Cortex of kidney (tissue), 1 donor: ENCODE measurements at places on chromosomes 7 and 10.

GRCh38 chr10:112778579-112778978 is 171.5 kb upstream of the TCF7L2 start:
- DNase-seq: no peak

- no peak for DNase-seq
These were observed 16.9 kb upstream of the TSPAN14 start for GRCh38 chr10:80437227-80437626.

DNA sequence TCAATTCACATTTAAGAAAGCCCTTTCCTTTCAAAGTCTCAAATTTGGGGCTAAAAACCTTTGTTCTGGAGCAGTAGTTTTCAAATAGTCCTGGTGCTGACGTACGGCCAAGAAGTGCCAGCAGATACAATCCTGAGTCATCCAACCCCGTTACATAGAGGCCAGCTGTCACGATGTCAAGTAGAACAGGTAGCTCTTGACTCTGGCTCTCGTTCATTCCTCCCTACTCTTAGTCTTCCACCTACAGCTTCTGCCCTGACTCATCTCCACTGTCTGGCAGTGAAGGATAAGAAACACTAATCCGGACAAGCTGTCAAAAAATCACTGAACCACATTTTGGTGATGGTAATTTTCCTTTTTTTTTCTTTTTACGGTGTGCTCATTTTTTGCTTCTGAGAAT is 132.4 kb upstream of the PTN start:
- no peak for DNase-seq

DNA sequence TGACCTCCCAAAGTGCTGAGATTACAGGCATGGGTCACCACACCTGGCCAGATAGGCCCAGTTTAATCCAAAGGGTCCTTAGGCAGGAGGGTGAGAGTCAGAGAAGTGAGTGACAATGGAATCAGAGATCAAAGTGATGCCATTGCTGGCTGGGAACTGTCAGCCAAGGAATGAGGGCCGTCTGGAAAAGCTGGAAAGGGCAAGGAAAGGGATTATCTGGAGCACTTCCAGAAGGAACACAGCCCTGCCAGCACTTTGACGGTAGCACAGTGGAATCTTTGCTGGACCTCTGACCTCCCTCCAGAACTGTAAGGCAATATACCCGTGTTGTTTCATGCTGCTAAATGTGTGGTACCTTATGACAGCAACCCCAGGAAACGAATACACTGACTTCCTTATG is 11.3 kb upstream of the TAS2R40 start:
- no peak for DNase-seq

- no peak for DNase-seq
These were observed 629.0 kb upstream of the DPP6 start for GRCh38 chr7:153423210-153423590.

DNA sequence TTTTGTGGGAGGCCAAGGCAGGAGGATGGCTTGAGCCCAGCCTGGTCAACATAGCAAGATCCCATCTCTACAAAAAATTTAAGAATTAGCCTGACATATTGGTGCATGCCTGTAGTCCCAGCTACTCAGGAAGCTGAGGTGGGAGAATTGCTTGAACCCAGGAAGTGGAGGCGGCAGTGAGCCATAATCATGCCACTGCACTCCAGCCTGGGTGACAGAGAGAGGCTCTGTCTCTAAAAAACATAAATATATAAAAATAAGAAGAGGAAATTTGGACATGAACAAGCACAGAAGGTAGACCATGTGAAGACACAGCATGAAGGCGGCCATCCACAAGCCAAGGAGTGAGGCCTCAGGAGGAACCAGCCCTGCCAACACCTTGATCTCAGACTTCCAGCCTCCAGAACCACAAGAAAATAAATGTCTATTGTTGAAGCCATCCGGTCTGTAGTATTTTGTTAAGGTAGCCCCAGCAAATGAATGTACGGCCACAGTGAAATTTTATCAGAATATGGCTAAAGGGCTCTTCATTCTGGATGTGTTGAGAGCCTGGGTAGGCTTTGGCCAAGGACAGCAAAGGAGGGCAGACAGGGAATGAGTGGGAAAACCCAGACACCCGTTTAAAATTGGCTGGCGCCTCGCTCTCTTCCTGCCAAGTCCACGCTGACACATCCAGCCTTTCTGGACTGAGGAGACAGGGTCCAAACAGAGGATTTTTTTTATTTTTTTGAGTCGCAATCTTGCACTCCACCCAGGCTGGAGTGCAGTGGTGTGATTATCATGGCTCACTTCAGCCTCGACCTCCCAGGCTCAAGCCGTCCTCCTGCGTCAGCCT is 12.9 kb upstream of the GRID2IP start:
- no peak for DNase-seq

- no peak for DNase-seq
These were observed 29.9 kb downstream of the TCF7L2 start for GRCh38 chr10:112979927-112980326.

DNA sequence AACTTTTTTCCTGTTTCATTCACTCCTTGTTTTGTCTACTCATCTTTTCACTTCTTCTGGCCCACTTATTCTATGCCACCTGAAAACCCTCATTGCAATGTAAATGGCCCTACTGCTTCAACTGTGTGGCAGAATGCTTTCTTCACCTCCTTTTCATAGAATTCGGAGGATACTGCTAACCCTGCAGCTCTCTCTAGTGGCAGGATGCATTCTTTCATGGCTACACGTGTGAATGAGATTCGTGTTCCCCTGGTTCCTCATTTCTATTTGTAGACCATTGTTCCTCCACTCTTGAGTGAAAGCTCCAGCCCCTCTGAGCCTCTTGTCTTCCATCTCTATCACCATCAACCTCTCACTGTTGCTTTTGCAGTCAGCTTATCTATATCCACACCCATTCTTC is 20.9 kb upstream of the CYP26C1 start:
- DNase-seq: no peak

- DNase-seq: no peak
These were observed 82.4 kb upstream of the NME8 start for GRCh38 chr7:37765872-37766525.

DNA sequence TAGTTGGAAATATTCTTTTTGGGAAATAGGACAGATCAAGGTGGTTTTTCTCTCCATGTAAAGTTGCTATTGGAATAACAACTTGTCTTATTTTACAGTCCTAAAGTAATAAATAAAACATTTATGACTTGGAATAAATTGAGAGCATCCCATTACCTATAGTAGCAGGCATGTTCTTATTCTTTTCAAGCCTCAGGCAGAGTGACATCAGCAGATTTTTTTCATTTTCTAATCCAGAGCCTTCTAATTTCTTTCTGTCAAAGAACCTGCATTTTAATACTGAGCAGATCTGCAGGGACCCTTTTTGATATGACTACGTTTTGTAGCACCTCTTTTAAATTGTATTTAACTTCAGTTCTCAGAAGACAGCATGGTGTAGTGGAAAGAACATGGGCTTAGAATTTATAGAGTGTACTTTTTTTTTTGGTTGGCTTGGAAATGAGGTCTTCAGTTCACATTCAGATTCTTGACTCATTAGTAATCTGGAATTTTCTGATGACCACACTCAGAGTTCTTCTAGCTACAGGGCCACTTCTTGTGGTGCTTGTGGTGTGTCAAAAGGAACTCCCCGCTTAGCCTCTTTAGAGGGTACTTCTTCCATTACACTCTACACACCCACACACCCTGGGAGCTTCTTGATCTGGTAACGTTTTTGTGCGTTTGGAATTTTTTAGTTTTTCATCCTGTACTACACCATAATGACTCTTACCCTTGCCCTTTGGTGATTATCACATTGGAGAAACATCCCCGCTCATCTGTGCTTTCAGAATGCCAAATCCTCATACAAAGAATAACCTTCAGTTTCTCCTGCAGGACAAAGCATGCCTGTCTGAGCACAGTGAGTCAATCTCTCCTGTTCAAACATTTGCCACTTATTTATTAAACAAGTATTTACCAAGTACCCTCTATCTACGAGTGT is 34.6 kb downstream of the AGK start:
- DNase-seq: no peak

DNA sequence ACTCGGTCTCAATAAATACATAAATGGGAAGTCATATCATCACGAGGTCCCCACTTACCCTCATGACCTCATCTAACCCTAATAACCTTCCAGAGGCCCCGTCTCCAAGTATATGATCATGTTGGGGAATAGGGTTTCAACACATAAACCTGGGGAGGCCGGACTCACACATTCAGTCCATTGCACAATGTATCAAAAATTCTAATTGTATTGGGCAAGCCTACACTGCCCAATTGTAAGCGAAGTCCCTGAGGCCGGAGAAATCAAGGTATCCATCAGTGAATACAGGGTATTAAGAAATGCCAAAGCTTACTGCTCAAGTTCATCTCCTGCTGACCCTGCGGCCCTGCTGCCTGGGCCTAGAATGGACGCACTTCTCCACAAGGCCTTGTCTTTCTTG is 69.6 kb downstream of the PARP12 start:
- no peak for DNase-seq

DNA sequence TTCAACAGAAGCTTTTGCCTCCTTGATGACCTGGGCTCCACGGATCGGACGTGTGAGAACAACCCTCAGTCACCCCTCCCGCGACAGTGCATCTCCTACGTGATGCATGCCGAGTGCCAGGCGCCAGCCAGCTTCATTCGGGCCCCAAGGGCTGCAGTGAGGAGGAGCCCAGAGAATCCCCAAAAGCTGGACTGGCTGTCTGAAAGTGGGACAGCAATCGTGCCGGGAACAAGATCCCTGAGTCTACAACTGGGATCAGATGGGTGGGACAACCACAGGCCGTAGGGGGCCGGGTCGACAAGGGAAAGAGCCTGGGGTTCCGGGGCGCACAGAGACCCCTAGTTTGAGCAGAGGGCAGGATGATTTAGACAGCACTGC is 27.2 kb downstream of the EBF3 start:
- DNase-seq: no peak

GRCh38 chr10:76133597-76134255 is 702.3 kb downstream of the LRMDA start:
- DNase-seq: no peak

- DNase-seq: no peak
These were observed 349.5 kb upstream of the NFE2L3 start for GRCh38 chr7:25802473-25802872.

DNA sequence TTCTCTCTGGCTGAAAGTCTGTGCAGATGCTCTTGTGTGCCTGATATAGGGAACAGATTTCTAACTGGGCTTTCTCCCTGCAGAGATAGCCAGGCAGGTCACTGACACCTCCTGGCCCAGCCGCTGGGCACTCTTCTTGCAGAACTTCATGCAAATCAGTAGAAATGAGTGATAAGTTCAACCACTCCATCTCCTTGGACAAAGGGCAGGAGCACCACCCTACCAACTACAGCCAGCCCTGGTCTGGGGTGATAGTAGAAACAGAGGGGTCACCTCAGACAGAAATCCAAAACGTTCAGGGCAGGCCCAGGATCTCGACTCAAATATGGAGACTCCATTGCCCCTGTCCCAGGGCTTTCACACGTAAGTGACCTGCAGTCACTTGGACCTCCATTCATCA is 917.8 kb upstream of the ZNF722 start:
- DNase-seq: no peak

DNA sequence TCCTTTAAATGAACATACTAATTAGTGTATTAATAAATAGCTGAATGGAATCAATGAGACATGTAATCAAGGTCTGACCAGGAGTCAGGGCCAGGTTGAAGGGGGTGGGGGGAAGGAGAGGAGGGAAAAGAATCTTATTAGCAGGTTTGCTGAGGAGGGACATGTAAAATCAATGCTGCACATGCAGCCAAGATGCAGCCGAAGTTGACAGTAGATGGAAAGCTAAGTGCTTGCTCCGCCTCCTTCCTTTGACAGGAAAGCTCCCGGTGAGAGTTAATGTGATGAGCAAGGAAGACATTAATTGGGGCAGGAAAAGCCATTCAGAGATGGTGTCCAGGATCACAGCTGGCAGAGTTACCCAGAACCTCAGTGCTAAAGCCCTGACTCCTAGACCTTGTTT is 24.4 kb downstream of the PLXNA4 start:
- DNase-seq: no peak

DNA sequence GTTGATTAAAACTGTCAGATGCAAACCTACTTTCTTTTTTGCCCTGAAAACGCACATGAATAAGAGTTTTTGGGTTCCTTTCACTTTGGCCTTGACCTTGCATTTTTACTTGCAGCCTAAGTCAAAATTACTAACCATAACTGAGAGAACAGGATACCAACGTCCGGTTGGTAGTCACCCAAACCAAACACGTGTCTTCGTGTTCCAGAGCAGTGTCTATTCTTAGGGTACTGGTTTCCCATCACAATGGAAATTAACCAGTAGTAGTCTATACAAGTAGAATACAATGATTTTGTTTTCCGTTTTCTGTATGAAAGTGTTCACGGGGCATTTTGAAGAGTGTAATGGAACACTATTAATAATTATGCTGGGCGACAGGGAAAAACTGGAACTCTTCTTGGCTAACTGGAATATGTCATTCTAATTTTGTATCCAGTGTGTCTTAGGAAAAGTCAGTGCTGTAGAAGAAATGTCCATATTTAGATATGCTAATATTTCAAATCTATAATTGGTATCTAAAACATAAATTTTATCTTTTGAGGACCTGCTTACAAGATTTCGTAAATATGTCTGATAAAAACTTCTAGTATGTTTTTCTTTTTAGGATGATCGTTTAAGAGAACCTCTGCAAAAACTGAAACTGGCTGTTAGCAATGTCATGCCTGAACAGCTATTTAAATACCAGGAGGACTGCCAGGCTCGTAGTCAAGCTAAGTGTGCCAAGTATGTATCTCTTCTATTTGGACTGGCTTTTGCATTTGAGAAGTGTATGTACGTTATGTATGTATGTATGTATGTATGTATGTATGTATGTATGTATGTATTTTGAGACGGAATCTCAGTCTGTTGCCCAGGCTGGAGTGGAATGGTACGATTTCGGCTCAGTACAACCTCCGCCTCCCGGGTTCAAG is 40.9 kb downstream of the UBN2 start:
- no peak for DNase-seq

GRCh38 chr10:59877191-59877671 is 29.1 kb downstream of the CCDC6 start:
- no peak for DNase-seq

DNA sequence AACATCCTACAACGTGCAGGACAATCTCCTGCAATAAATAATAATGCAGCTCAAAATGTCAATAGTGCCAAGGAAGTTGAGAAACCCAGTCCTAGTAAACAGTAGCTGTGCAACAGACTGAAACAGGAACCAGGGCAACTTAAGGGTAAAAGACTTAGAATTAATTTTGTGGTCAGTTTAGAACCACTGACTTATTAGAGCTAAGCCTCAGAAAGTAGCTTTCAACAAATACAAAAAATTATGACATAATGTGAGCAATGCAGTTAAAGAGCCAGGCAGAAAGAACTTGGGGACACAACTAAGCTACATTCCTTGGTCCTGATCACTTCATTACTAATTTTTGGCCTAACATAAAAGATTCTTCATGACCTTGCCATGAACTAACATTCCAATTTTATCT is 195.4 kb downstream of the MACC1 start:
- no peak for DNase-seq
